ENCODE measurements at places on chromosomes 6 and 20.
A peak's percentile ranks its signal among the peaks of the same experiment; 100 is the strongest.

DNA sequence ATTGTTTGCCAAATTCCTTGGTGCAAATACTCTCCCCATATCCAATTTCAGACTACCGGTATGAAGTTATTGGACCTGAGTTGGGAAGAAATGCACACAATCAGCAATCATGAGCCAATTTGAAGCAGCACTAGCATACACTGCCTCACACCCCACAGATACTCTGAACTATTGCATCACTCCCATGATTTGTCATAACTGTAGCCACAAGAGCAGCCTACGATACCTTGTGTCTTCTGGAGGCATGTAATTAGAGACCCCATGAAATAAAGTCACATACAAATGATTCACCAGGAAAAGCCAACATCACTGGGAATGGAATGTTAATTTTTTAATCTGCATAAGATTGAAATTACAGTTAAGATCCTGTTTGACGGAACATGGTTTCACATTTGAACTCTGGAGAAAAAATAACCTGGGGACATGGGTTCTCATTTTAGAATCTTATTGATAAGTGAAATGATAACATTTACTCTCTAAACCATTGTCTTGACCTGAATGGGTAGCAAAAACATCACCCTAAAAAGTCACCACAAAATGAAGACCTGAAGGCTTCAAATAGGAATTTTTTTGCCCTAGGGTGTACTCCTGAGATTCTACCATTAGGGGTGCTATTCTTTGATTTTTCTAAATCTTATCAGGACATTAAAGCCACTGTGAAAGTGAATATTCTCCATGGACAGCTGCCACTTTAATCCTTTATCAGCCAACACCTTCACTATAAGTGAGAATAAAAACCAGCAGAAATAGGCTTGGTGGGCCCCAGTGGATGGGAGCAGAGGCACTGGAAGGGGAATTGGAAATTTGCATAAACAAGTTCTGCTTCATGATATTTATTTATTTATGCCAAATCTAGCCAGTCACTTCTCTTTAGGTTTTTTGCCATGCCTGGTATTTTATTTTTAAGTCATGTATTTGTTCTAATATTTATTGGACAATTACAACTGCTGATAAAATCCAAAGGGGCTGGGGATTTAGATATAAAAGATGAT is 34.5 kb upstream of the HBS1L start:
- DNase-seq = peak; percentile 38

DNA sequence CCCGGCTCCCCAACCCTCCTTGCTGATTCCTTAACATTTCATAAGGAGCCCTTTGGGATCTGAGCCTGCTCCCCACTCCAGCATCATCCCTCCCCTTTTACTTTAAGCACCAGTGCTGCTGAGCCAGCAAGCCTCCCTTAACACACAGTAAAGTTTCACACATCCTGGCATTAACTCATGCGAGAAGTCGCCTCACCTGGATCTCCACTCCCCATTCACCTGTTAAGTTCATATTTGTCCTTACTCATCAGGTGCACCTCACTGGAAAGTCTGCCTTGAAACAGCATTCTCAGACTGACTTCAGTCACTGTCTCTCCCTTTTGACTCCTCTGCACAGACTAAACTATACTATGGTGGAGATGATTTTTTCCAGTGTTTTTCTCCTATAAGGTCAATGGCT is 47.8 kb upstream of the MAP7 start:
- no peak for DNase-seq

GRCh38 chr6:51249798-51250197 is 431.1 kb downstream of the TFAP2B start:
- no peak for DNase-seq

GRCh38 chr6:4466261-4466660 is 309.9 kb upstream of the CDYL start:
- no peak for DNase-seq

GRCh38 chr6:22958677-22959076 is 389.3 kb downstream of the HDGFL1 start:
- no peak for DNase-seq

GRCh38 chr20:15900443-15900842 is 672.8 kb downstream of the KIF16B start:
- no peak for DNase-seq

DNA sequence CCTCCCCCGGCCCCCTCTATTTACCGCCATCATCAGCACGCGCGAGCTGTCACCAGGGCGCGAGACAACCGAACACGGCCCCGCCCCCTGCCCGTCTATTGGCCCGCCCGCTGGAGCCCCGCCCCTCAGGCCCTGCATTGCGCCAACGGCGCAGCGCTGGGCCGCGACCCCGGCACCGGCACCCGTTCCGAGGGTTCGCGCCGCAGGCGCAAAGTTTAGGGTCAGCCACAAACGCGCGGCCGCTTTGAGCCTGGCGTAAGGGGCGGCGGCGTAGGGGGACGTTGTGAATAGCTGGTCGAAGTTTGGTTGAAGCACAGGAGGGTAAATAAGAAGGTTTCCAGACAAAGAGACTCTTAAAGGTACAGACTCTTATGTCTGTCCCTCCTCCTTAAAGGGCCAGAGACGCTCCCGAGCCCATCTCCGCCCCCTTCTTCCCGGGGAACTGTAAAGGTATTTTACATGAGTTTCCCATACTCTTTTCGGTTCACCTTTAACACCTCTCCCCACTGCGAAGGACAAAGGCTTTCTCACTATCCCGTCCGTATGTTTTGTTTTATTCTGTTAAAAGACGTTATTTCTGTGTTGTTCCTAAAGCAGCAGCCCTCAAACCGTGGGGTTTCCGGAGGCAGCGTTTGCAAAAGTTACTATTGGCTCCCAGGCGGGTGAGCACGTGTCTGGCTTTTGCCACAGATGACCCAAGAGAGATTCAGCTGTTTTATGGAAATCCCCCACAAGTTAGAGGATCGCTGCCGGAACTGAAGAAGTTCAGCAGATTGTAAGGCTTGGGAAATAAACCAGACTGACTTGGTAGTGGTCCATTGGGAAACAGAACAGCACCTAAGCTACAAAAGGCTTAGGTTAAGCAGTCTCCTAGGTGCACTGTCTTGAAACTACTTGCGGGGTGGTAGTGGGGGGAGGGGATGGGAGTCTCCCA is at the start of gene USP49:
Gene USP49 (minus strand): TSS at position 76 of the 934 bp plus-strand sequence. CDS start 88,392 bp downstream, outside the sequence.
- DNase-seq = peak; percentile 96

GRCh38 chr6:77143659-77144447 is 319.4 kb downstream of the HTR1B start:
- no peak for DNase-seq

GRCh38 chr6:6039946-6040509 is 33.3 kb upstream of the NRN1 start:
- no peak for DNase-seq

DNA sequence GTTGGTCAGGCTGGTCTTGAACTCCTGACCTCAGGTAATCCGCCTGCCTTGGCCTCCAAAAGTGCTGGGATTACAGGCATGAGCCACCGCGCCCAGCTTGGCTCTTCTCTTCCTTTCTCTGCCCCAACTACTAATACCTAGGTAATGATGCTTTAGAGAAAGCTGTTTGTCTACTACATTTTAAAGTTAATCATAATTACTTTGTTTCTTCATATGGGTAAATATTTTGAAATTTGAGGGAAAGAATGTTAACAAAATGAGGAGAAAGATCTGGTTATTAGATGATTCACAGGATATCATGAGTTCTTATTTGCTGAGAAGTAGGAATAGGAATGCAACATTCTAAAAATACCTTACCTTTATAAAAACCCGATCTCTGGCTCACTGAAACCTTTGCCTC is 18.4 kb upstream of the PTPRK start:
- DNase-seq = no peak

GRCh38 chr6:152496731-152497130 is 140.4 kb downstream of the SYNE1 start:
- no peak for DNase-seq

- no peak for DNase-seq
Observed at GRCh38 chr6:167742719-167743303, 83.9 kb upstream of the AFDN start.
